ENCODE measurements at places on chromosomes 16 and 17. TPM values are rescaled to one million over a fixed set of nuclear protein-coding genes. Genes with fewer than 3 reads are reported as not detected.
A peak's percentile ranks its signal among the peaks of the same experiment; 100 is the strongest.

KRT32 gene
- not detected for total RNA-seq

DNA sequence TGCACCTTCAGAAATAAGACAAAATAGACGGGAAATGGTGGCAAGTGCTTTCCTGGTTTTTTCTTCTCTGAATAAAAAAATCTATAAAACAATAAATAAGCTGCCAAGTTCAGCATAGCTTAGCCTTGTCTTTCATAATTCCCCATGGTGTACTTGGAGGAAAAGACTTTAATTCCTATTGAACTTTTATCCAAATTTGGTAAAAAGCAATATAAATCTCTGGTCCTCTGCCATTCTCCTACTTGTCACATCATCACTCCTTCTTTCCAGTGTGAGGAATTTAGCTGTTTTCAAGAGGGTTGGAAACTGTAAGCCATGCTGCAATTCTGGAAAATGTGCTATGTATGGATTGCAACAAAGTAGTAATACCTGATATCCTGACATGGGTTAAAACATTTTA is 551.8 kb upstream of the KIF2B start:
- no peaks in the 10 kb centered on the region for H3K36me3 ChIP-seq
- H3K27ac ChIP-seq, result no peak overlapping the region
- H3K4me3 ChIP-seq, result no peak overlapping the region
- DNase-seq, result no peak
- H3K4me1 ChIP-seq, result no peaks in the 10 kb centered on the region

DNA sequence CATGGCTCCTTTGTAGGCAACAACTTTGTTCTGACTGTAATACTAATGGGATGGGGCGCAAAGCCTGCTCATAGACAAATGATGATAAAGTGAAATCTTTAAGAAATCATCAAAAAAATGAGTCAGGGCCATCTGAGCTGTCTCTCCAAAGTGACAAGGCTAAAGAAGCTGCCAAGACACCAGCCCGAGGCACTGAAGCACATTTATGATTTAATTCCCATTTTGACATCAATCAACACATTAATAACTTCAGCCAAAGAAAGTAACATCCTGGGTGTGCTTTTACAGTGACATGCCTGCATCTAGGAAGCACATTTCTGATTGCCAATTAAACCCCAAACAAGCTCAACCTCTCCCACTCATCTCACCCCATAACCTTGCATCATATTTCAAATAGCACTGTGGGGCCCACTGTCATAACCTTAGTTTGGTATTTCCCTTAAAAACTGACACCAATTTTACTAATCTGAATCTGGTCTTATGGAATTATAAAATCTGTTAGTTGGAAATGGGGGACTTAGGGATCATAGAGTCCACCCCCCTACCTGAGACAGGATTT is 676.6 kb downstream of the TOX3 start:
- no peak overlapping the region for H3K27ac ChIP-seq
- no peak overlapping the region for H3K4me3 ChIP-seq
- no peaks in the 10 kb centered on the region for H3K36me3 ChIP-seq
- H3K4me1 ChIP-seq, result no peaks in the 10 kb centered on the region
- DNase-seq, result no peak

NT5C3B gene
- total RNA-seq, result 79.5 TPM

- H3K4me1 ChIP-seq, result no peaks in the 10 kb centered on the region
- DNase-seq, result no peak
- no peaks in the 10 kb centered on the region for H3K36me3 ChIP-seq
Measured at GRCh38 chr17:65446043-65446442, 115.4 kb downstream of the AXIN2 start.

- H3K36me3 ChIP-seq, result peaks cover 30% of the 10 kb centered on the region
- DNase-seq, result no peak
- H3K27me3 ChIP-seq, result no peaks in the 10 kb centered on the region
- no peak overlapping the region for H3K27ac ChIP-seq
- H3K4me1 ChIP-seq, result peaks cover 29% of the 10 kb centered on the region
Measured at GRCh38 chr17:81999976-82000802, 22.5 kb downstream of the CENPX start.

GRCh38 chr17:48915459-48916282 is 7.5 kb downstream of the UBE2Z start:
- H3K27me3 ChIP-seq, result no peaks in the 10 kb centered on the region
- DNase-seq, result peak; percentile 29
- H3K36me3 ChIP-seq, result peaks cover 97% of the 10 kb centered on the region
- no peak overlapping the region for H3K4me3 ChIP-seq

DNA sequence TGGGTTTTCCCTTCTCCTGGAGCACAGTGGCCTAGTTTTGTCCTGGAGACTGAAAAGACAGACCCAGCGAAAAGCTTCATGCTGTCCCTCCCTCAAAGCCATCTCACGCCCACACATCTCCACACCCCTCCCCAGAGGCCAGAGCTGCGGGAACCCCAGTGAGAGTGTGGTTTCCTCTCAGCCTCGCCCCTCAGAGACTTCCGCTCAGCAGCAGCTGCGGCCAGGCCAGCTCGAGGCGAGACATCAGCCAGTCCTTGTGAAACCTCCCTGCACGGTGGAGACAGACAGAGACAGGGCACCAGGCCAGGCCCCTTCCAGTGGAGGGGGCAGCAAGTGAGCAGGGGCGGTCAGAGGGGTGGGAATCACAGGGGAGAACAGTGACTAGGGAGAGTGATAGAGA is 77.0 kb upstream of the TNRC6C start:
- peaks cover 29% of the 10 kb centered on the region for H3K4me1 ChIP-seq
- H3K36me3 ChIP-seq, result no peaks in the 10 kb centered on the region
- no peak overlapping the region for H3K4me3 ChIP-seq

GRCh38 chr17:43393944-43394482 is 4.8 kb upstream of the ARL4D start:
- peak; percentile 95 for DNase-seq
- peak overlapping the region; percentile 59 for H3K27ac ChIP-seq

KRT33B gene
- not detected for total RNA-seq

DNA sequence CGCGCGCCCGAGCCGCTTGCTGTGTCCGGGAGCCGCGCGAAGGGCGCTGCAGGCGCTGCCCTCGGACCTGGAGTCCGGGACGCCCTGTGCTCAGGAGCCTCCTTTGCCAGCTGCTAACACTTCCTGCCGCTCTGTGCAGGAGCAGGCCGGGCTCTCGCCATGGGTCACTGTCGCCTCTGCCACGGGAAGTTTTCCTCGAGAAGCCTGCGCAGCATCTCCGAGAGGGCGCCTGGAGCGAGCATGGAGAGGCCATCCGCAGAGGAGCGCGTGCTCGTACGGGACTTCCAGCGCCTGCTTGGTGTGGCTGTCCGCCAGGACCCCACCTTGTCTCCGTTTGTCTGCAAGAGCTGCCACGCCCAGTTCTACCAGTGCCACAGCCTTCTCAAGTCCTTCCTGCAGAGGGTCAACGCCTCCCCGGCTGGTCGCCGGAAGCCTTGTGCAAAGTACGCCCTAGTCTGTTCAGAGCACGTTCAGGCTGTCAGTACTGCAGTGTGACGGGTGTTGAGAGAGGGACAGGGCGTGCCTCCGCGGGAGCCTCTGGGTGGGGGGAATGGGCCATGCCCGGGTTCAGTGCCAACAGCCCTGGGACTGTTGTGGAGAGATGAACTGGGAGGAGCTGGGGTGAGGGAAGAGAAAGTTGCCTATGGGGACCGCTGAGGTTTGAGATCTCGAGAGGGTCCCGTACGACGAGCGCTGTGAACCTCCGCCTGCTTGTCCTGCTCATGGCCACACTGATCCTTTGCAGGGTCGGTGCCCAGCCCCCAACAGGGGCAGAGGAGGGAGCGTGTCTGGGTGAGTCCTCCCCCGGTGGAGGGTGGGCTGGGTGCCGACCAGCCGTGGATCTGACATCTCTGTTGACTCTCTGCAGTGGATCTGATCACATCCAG is 1.3 kb downstream of the ZNF276 start:
- peak; percentile 92 for DNase-seq
- H3K4me1 ChIP-seq, result peaks cover 49% of the 10 kb centered on the region
- H3K27me3 ChIP-seq, result no peaks in the 10 kb centered on the region
- H3K36me3 ChIP-seq, result peaks cover 15% of the 10 kb centered on the region
- peak overlapping the region; percentile 94 for H3K27ac ChIP-seq

PRM2 gene
- not detected for total RNA-seq

DNA sequence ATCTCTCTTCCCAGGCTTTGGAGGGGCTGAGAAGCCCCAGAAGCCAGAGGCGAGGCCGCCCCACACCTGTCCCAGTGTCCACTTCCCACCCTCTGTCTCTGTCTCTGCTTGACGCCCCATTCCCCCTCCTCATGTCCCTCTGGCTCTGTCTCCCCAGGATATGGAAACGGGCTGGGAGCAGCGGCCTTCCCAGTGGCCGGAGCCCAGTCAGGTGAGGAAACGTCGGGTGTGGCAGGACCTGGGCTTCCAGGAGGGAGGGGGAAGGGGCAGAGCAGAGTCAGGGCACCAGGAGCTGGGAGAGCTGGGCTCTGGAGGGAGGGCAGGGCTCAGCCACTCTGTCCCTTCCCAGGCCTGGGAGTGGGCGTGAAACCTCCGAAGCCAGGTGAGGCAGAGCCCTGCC is 10.6 kb upstream of the PKMYT1 start:
- no peaks in the 10 kb centered on the region for H3K36me3 ChIP-seq
- H3K27me3 ChIP-seq, result no peaks in the 10 kb centered on the region
- DNase-seq, result peak; percentile 73
- H3K27ac ChIP-seq, result no peak overlapping the region
- H3K4me1 ChIP-seq, result peaks cover 7% of the 10 kb centered on the region
- H3K4me3 ChIP-seq, result no peak overlapping the region

SLC12A3 gene
- not detected for total RNA-seq

All from stomach (tissue), 19 donors.